ENCODE measurements at places on chromosomes 2 and 18.

DNA sequence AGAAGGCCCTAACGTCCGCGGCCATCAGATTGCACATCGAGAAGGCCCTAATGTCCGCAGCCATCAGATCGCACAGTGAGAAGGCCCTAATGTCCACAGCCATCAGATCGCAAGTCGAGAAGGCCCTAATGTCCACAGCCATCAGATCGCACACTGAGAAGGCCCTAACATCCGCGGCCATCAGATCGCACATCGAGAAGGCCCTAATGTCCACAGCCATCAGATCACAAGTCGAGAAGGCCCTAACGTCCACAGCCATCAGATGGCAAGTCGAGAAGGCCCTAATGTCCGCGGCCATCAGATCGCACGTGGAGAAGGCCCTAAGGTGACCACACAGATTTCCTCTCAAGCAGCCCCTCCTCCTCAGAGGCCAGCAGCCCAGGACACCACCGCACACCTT lies 193.2 kb upstream of the PXDN start:
- DNase-seq, result no peak

- peak; percentile 24 for DNase-seq
Observed at GRCh38 chr2:30026091-30027055, 105.0 kb upstream of the ALK start.

DNA sequence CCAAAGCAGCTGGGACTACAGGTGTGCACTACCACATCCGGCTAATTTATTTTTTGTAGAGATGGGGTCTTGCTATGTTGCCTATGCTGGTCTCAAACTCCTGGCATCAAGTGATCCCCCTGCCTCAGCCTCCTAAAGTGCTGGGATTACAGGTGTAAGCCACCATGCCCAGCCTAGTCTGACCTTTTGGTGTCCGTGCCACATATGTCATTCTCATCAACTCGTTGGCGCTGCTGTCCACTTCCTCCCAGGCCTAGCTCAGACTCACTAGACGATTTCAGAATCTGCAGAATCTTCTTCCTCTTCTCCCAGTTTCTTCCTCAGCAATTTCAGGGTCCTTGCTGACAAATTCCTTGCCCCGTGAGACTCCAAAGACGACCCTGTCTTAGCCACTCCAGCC lies 39.8 kb upstream of the DNMT3A start:
- no peak for DNase-seq

DNA sequence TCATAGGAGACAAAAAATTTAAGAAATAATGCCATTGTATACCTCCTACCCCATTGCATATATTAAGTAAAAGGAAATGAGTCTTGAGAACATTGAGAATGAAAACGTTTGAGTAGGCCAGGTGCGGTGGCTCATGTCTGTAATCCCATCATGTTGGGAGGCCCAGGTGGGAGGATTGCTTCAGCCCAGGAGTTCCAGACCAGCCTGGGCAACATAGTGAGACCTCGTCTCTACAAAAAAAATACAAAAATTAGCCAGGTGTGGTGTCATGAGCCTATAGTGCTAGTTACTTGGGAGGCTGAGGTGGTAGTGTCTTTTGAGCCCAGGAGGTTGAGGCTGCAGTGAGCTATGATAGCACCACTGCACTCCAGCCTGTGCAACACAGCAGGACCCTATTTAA lies 107.7 kb upstream of the MGAT5 start:
- no peak for DNase-seq

DNA sequence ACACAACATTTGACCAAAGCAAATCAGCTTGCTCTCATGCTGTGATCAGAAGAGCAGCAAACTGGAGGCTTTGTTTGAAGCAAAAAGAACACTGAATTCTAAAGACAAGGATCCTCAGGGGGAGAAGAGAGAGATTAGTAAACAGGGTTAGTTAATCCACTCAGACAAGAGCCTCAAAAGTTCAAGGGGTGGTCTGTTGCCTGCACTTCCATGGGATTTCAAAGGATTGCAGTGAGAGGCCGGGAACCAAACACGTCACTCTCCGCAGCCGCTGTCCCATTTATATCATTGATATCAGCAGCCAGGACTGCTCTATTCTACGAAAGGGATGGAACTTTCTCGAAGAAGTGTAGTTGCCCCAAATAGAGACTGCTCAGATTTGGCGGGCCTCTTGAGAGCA lies 97.8 kb upstream of the SP3 start:
- no peak for DNase-seq

GRCh38 chr2:12440731-12441130 lies 276.0 kb upstream of the TRIB2 start:
- no peak for DNase-seq

DNA sequence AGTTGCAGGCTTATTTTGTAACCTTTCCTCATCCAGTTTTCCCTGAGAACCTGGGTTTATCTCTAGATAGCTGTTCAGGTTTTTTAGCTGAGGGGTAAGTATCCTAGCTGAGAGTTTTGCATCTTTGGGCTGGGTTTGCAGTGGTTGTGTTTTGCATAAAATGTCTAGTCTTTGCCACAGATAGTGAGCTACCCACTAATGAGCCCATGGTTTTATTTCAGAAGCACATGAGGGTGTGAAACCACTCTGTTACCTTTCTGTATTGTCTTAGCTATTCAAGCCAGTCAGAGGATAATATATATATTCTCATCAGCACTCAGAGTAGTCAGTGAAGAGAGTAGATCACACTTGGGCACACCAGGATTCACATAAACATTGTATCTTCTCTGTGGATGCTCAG lies 24.6 kb upstream of the TXNDC2 start:
- DNase-seq, result no peak

- DNase-seq, result no peak
Observed at GRCh38 chr18:29250259-29250658, 1073.3 kb upstream of the CDH2 start.
